Fibroblast of the aortic adventitia (primary cell): ENCODE measurements at places on chromosomes 6 and 20. TPM values are rescaled to one million over a fixed set of nuclear protein-coding genes. Genes with fewer than 3 reads are reported as not detected.

Gene DEFB124
- not detected in 2 replicates for total RNA-seq

Gene DEFB113
- not detected in 2 replicates for total RNA-seq

Gene NELFE
- 36.6 and 109 TPM in 2 replicates for total RNA-seq

Gene EPB41L1
- 13.5 and 18.1 TPM in 2 replicates for total RNA-seq

Gene TMC2
- not detected in 2 replicates for total RNA-seq

Gene CLVS2
- total RNA-seq = not detected in 2 replicates

Gene XKR7
- not detected in 2 replicates for total RNA-seq
